ENCODE measurements at places on chromosomes 13 and 19.

GRCh38 chr19:17183271-17183761 lies 31.8 kb upstream of the USE1 start:
- no peak for DNase-seq

- no peak for DNase-seq
These were observed 101.2 kb upstream of the MBNL2 start for GRCh38 chr13:97120976-97121375.

- DNase-seq = no peak
These were observed 12.9 kb downstream of the SYT3 start for GRCh38 chr19:50626795-50627194.

GRCh38 chr19:33703821-33704220 lies 82.1 kb downstream of the CHST8 start:
- no peak for DNase-seq

DNA sequence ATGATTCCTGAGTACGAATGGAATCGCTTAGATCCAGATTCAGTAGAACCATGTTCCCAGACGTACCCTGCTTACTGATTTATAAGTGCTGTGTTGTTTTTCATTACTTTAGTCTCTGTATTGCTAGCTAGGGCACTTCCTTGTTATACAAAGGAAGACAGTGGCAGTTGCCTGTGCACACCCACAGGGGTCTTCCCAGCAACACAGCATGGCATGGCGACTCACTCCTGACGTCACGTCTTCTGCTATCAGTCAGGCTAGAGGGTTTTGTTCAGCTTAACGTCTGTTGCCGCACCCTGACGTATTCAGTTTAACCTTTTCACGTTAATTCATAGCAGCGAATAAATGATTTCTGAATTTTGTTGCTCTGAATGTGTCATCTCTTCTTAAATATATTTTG lies 295.1 kb downstream of the MYO16 start:
- no peak for DNase-seq

DNA sequence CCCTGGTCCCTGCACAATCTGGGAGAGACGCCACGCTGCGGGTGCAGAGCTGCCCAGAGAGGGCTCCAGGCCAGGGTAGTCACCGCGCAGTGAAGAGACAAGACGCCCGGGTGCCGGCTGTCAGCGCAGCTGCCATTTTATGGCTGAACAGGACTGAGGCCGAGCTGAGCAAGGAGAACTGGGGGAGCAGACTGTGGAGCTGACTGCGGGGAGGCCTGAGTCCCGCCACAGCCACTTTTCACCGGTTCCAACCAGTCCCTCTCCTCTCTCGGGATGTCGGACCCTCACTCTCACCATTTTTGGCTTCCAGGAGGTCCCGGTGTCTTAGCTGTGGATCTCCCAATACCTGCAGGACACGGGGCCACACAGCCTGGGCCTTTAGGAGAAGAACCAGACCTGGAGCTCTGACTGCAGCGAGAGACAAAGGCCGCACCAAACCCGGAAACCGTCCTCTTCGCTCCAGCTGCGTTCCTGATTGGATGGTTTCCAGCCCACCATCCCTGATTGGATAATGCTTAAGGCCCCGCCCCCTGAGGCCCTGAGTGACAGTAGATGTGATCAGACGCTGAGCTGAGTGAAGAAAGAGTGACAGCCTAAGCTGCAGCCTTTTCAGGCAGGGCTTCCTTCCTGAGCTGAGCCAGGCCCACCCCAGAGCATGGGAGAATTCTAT lies at the start of gene ZNF626:
Gene ZNF626 (minus strand): TSS at position 422 of the 670 bp plus-strand sequence. CDS start 125 bp downstream, at position 297.
- DNase-seq = no peak

DNA sequence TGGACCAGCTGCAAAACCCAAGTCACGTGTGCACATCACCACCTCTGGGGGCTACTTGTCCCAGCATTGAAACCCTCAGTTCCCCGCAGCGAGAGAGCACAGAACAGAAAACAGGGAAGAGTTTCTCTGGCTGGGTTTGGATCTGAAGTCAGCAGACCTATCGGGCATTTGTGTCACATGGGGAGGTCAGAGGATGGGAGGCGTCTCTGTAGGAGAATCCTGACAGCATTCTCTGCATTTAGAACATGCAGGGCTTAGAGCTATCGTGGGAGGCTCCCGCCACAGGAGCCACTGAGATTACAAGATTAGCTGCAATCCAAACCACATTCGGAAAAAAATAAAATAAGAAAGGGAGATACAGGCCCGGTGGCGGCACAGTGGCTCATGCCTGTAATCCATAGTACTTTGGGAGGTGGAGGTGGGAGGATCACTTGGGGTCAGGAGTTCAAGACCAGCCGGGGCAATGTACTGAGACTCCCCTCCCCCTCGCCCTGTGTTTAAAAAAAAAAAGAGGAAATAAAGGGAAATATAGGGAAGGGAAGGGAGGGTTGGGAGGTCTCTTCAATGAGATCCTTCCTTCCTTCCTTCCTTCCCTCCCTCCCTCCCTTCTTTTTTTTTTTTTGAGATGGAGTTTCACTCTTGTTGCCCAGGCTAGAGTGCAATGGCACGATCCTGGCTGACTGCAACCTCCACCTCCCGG lies 2.9 kb upstream of the TLE6 start:
- no peak for DNase-seq

DNA sequence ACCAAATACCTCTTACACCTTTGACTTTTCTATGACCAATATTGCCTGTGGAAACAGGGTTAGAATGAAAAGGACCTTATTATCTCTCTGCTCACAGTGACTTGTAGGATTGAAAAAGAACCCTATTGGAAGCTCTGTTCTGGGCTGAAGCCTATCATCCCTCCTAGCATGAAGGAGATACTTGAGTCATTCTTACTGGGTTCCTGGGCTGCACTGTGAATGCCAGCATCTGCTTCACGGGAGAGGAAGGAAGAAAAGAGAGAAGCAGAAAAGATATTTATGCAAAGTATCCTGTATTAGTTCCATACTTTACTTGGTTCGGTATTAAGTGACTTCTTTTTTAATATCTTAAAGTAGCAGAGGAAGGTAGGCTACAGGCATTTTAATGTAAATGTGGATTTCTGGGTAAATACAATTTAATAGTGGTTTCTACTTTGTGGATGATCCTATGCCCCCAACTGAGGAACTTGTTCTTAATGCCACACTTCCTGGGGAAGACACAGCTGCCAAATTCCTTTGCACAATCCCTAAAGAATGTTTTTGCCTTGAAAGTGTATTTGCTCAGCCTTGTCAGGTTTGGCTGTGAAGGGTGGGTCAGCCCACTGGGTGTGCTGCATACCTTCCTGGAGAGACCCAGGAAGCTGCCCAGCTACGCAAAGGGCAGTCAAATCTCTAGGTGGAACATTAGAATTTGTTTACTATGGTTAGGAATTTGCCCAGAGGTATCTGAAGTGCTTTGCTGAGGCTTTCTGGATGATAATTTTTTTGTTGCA lies 13.7 kb upstream of the SCEL start:
- DNase-seq = no peak

DNA sequence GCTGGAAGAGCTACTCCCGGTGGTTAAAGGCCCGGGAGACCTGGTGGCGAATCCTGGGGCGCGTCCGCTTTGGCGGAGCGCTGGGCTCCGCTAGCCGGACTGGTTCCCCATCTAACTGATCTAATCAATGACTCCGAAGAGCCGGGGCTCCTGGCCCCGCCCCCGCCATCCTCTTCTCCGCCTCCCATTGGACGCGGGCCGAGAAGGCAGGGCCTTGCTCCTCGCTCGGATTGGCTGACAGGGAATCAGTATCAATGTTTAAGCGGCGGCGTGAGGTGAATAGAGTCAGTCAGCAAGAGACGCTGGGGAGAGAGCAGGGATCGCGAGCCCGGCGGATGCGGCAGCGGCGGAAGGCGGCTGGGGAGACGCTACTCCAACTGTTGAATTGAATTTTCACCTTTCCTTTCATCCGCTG lies 1.7 kb upstream of the PCDH17 start:
- DNase-seq = peak; percentile 65

GRCh38 chr19:39996218-39996810 lies 546 bp upstream of the ZNF546 start:
- DNase-seq = peak; percentile 16

GRCh38 chr19:39544226-39544903 lies 4.4 kb upstream of the EID2 start:
- no peak for DNase-seq

DNA sequence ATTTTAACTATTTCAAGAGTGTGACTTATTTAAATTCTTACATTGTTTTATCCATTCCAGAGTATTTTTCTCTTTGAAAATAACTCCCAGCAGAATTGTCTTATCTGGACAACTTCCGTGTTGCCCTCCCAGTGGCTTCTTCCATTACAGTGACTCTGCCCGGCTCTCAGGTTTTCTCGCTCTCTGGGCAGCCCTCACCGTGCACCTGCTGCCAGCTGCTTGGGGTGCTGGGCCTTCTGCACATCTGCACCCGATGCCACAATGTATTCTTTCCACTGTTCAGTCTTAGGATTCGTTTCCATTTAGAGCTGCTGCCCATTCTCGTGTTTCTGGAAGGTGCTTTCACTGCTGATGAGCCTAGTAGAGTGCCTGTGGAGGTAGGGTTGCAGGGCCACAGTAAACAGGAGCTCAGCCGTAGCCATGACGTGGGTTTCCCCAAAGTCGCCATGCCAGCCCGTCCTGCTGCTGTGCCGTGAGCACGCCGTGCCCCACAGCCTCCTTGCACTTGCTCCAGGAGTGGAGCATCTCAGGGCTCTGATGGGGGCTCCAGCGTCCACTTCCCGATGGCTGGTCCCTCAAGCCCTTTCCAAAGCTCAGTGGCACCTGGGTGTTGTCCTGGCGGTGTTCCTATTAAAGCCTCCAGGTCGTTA lies 46.1 kb upstream of the DCUN1D2 start:
- no peak for DNase-seq

- no peak for DNase-seq
These were observed 7.8 kb upstream of the C19orf84 start for GRCh38 chr19:51398096-51398704.

- DNase-seq = no peak
These were observed 1106.7 kb downstream of the EFNB2 start for GRCh38 chr13:105428811-105429210.

DNA sequence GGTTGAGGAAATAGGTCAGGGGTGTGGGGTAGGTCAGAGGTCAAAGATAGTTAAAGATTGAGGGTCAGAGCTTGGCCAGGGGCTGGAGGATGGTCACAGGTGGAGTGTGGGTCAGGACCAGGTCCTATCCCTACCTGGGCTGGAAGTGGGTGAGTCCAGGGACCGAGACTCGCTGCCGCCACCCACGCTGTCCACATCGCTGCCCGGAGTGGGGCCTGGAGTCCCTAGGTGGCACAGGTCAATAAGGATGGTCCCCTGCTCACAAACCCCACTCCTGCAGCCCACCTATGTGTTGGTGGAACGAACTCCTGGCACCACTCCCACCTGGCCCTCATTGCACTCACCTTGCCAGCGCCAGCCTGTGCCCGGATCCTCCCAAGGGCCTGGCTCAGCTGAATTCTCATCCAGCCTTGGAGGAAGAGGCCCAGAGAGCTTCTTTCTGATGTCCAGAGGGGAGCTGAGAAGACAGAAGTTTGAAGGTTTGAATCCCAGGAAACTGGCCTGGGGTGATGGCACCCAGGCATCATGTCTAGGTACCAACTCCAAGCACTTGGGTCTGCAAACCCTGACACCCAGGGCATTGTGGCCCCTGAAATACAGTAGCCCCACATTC lies 6.8 kb downstream of the GMIP start:
- no peak for DNase-seq

- no peak for DNase-seq
These were observed 21.3 kb upstream of the OR1M1 start for GRCh38 chr19:9065457-9066014.

All from NCI-H460 (cell line).